ENCODE measurements at places on chromosomes 7 and 10. TPM values are rescaled to one million over a fixed set of nuclear protein-coding genes. Genes with fewer than 3 reads are reported as not detected.

The ASB10 gene
- total RNA-seq, result not detected

The GPR26 gene
- total RNA-seq, result 0.07 TPM

The MACROH2A2 gene
- total RNA-seq, result 12.1 TPM

- DNase-seq, result no peak
These were observed 111.2 kb upstream of the ARHGAP21 start for GRCh38 chr10:24834869-24835268.

DNA sequence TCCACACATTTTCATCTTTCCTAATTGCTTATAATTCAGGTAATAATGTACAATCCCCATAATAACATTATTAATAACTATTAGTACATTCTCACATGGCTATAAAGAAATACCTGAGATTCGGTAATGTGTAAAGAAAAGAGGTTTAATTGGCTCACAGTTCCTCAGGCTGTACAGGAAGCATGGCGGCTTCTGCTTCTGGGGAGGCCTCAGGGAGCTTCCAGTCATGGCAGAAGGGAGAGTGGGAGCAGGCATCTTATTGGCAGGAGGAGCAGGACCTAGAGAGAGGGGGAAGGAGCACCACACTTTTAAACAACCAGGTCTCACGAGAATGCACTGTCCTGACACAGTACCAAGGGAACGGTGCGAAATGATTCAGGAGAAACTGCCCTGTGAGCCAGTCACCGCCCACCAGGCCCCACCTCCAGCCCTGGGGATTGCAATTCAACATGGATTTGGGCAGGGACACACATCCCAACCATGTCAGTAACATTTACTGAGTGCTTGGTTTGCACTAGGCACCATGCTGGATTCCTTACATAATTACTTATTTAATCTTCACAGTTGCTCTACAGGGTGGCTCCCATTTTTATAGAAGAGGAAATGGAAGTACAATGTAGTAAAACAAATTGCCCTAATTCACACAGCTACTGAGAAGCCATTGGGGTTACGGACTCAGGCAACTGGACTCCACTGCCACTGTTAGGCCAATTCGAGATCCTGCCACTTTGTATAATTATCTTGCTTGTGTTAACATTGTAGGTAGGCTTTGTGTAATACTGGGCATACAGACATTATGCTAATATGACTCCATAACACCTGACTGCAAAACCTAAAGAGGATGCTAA lies 8.7 kb upstream of the ESYT2 start:
- DNase-seq, result no peak

GRCh38 chr10:19500959-19501358 lies 315.3 kb upstream of the PLXDC2 start:
- DNase-seq, result no peak

DNA sequence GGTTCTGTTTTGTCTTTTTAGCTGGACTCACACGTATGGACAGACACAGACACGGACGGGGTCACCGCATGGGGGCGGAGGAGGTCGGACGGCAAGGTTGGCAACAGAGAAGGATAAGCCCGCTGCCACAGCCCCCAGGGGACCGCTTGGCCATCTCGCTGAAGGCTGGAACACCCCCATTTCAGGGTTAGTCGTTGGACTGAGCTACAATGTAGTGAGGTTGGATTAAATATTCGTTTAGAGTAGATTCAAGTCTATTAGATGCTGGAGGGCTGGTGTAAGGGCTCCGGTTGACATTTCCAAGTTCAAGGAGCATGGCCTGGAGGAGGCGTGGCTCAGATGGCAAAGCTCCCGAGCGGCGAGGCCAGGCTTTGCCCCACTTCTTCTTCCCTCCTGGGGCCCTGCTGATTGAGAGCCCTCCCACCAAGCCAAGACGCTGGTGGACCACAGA lies 35.2 kb downstream of the PPIF start:
- peak; percentile 32 for DNase-seq

GRCh38 chr10:91077549-91078071 lies 142.9 kb upstream of the PCGF5 start:
- DNase-seq, result no peak

GRCh38 chr7:79132844-79133451 lies 320.5 kb downstream of the MAGI2 start:
- no peak for DNase-seq
